GM12864 (cell line): ENCODE measurements at places on chromosomes 3 and 15.

DNA sequence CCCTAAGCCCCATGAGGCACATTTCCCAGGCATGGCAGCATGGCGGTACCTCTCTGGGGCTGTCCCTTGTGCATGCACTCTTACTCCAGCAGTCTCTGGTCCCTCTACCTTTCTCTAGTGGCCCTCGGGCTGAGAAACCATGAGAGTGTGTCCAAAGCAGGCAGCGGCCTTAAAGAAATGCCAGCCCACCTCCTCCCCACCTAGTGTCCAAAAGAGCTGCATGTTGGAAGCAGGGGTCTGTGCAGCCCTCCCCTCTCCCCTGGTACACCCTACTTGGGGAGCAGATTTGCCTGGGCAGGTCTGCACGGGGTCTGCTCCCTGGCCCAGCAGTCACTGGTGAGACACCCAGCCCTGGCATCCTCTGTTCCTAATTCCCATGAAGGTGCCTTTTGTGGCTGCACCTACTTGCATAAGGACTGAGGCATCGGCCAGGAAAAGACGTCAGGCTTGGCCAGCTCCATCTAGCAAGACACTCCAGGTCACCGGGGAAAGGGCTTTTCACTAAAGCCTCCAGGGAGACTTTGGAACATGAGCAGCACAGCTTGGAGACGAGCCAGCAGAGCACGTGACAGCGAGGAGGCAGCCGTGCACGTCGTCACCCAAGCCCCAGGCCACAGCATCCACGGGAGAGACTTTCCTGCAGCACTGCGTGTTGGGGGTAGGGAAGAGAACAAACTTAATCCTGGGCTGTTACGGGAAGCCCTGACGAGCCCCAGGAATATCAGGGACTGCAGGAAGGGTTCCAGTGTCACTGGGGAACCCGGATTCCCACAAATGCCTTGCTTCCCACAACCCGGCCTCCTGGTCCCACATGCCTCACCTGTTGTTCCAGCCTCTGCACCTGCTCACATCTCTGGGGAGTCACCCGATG, 38.8 kb downstream of the TM2D3 start:
- DNase-seq, result no peak

DNA sequence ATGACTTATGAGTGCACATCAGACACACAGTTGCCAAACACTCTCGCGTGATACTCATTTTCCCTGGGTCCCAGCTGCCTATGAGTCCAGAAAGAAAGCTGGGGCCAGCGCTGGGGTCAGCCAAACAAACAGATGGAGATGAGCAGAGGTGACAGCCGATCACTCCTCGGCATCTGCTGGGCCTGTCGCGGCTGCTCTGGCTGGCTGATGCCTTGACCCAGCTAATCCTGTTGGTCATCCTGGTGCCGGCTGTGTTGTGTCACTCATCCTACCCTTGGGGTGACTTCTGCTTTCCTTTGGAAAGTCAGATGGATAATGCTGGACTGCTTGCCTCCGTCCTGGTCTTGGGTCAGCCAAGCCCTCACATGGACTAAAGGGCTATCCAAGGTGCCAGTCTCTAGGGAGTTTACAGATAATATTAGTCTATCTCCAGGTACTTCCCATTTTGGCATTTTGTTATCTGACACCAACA, 105.3 kb upstream of the PDZRN3 start:
- DNase-seq, result no peak

- DNase-seq, result no peak
These were observed 656.4 kb downstream of the MECOM start for GRCh38 chr3:169007145-169007544.

- DNase-seq, result no peak
These were observed 125.2 kb upstream of the PROK2 start for GRCh38 chr3:71910108-71910507.

DNA sequence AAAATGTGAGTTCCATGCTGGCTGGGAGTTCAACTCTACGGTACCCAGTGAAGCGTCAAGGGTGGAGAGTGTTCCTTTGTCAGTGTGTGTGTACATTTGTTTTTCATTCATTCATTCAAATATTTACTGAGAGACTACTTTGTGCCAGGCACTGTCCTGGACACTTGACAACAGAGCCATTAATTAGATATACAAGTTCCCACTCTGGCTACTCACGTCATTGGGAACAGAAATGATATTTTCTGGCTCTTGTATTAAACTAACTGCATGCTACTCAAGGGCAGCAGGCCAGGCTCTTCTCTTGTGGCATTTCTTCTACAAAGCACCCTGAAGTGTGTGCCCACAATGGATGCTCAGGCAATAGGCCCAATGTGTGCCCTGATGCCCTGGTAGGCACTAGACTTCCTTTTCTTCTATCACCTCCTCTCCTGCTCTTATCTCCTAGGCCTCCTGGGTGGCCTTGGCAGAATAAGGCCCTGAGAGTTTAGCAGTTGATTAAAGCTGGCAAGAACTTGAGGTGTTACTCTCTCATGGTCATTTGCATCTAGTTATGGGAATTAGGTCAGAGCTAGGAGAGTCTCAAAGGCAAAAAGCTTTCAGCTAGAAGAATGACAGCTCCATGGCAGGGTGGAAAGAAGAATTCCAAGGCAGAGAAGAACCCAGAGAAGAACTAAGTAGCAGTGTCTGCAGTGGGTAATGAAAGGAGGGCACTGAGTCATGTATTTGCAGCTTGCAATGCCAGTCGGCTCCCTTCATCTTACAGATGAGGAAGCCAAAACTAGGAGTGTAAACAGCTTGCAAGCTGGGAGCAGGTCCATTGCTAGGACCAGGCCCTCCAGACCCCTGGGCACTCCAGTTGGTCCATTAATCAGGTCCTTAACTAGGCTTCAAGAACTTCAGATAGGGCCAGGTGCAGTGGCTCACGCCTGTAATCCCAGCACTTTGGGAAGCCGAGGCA, 14.0 kb upstream of the SMAD3 start:
- DNase-seq, result no peak

GRCh38 chr3:128867200-128868125, 12.0 kb upstream of the ACAD9 start:
- DNase-seq, result no peak

GRCh38 chr15:74824976-74825375, 1.5 kb upstream of the CPLX3 start:
- no peak for DNase-seq

DNA sequence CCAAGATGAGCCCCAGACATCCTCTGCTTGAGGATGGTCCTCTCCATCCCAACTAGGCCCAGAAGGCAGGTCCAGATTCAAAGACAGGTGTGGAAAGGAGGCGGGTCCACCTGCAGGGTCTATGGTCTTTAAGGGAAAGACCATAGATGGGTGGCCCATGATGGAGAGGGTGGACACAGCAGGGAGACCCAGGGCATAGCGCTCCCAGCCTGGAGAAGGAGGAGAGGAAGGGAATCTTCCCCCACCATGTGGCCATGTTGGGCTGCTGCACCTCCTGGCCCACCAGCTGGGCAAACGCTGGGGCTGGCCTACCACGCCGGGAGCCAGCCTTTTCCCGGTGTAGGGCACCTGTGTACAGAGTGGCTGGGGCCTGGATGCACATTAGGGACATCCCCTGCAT, 265.2 kb upstream of the TLE3 start:
- DNase-seq, result no peak

- DNase-seq, result no peak
These were observed 8.5 kb downstream of the GRM2 start for GRCh38 chr3:51715231-51715976.

DNA sequence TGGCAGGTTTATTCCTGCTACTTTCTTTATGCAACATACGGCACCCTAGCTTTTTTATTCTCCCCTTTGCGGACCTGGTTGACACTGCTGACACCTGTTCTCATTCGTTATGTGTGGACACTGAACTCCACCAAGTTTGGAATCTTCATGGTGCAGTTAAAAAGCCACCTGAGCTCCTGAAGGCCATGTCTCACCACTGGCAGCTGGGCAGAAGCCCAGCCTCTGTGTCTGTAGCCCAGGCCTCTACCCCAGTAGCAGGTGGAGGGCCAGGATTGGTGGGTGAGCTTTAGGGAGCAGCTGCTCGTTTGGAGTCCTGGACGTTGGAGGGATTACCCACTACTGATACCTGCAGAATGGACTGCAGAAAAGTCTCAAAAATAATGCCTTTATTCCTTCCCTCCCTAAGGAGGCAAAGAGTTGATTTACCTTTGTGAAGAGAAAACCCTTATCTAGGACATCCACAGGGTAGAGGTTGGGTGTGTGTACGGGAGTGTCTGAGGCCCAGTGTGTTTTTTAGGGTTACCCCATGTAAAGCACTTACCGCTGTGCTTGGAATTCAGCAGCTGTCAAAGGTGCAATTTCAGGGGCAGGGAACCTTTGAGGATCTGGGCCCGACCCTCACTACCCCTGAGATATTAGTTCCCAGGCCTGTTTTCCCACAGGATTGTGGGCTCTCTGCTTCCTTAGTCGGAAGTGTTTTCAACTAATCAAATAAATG, 637 bp upstream of the CCNDBP1 start:
- no peak for DNase-seq

DNA sequence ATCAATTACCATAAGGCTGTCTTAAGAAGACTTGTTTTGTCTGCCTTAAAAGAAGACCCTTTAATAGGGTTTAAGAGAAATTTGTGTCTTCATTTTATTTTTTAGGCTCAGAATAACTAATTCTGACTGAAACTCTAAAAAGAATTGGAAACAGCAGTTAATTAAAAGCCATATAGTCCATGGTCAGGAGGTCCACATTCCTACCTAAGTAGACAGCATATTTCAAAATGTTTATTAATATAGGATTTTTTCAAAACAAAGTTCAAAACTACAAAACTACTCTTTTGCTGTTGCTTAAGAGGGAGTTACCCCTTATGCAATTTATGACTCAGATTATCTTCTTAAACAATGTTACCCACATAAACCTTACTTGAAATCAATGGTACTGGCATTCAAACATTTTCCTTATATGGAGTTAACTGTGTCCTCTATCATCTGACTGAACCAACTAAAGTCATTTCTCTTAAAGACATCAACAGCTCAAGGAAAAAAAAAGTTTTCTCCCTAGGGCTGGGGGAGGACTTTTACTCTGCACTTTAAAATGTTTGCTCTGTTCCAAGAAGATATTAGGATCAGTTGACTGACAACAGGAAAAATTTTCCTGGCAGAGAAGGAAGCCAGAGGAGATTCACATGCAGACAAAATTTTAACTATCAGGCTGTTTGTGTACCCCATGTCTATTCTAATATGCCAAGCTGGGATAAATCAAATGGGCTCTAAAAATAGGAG, 56.8 kb upstream of the NANOGP8 start:
- no peak for DNase-seq

DNA sequence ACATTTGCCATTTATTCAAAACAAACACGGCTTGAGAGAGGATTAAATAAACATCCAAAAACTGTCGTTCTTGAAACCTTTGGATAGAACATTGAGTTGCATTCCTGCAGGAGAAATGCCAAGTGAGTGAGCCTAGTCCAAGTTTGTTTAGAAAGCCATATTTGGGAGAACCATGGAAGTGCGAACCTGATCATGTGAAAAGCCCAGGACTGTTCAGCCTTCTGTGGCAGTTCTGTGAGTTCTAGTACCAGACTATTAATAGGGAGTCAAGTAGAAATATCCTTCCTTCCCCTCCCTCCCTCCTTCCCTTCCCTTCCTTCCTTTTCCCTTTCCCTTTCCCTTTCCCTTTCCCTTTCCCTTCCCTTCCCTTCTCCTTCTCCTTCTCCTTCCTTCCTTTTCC, 470.4 kb downstream of the LPP start:
- DNase-seq, result no peak

DNA sequence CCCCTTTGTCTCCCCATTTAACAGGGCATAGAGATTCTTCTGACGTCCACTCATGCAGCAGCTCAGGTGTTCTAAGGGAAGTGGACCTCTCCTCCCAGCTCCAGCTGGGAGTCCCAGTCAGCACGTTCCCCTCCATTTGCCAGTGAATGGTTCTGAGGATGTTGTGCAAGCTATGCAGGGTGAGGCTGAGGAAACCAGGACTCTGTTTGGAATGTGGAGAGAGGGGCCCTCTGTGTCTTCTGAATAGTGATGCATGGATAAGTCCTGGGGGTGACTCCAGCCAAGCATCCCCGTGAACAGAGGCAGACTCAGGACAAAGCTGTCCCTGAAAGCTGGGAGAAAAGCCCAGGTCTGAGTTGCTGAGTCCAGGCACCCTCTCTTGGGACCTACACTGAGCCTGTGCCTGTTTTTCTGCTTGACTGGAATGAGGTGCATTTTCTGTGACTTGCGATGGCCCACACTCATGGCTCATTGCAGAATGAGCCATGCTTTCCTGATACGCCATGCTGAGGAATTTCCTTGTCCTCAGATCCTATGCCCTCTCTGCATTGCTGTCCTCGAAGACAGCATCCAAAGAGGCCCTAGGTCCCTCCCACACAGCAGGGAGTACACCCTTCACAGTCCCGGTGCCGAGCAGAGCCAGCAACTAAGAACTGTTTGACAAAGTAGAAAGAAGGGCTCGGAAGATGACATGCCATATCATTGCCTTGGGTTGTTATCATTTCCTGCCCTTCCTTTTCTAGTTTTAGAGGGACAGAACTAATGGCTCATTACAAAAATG, 185.2 kb downstream of the ATP10A start:
- no peak for DNase-seq

DNA sequence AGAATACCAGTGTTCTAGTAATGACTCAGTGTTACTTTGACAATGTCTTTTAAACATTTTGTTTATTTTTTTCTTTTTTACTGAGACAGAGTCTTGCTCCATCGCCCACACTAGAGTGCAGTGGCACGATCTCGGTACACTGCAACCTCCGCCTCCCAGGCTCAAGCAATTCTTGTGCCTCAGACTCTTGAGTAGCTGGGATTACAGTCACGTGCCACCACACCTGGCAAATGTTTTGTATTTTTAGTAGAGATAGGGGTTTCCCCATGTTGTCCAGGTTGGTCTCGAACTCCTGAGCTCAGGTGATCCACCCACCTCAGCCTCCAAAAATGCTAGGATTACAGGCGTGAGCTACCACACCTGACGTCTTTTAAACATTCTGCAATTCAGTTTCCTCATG, 15.7 kb downstream of the AQR start:
- no peak for DNase-seq

DNA sequence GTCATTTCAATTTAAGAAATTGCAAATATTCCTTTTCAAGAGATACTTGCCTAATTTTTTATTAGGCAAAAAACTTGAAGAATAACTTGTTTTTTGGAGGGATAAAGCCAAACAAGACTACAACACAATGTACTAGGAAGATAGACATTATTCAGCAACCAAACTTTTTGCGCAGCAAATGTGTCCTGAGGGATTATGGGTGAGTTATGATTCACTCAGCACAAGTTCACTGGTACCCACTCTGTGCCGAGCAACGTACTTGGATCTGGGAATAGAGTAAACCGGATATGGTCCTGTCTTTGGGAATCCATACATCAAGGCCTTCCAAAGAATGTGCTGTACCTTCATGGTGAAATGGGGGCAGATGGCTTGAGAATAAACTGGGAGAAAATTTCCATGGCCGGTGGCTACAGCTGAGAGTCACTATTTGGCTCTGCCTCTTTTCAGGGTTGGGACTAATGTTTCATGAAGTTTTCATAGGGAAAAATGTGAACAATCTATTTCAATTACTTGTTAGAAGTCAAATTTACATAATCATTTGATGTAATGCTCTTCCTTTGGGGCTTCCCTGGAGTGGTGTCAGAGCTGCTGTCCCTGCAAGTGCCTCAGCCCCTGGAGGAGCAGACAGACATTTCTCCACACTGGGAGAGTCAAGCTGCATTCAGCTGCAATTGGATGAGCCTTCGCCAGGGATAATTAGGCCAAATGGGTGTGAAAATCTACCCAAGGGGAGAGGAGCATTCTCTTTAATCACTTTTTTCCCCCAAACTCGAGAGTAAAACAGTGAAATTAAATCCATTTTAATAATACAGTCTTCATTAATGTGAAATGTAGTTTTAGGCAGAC, 315.2 kb downstream of the CLSTN2 start:
- DNase-seq, result no peak

GRCh38 chr3:59502806-59503205, 453.0 kb upstream of the CFAP20DC start:
- no peak for DNase-seq
